ENCODE measurements at places on chromosomes 16 and 17. TPM values are rescaled to one million over a fixed set of nuclear protein-coding genes. Genes with fewer than 3 reads are reported as not detected.

SMIM36 gene
- not detected for total RNA-seq

PPP4C gene
- 246 TPM for total RNA-seq

PAFAH1B1 gene
- total RNA-seq, result 152 TPM

SMPD3 gene
- total RNA-seq, result 0.94 TPM

DNA sequence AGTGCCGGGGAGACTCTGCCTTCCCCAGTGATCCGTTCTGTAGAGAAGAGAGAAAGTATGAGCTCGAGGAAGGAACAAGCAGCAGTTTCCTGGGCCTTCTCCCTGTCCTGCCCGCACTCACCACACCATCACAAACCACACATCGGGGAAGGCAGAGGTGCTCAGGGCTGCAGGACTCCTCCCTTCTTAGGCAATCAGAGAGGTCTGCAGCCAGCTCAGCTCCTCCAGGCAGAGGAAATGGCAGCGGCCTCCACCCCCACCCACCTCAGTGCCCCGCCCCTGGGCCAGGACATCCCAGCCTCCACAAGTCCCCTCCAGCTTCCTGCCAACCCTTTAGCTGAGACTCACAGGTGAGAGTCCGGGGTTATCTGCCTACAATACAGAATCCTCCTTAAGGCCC, 2.0 kb downstream of the ZNF319 start:
- DNase-seq, result peak; percentile 65

DNA sequence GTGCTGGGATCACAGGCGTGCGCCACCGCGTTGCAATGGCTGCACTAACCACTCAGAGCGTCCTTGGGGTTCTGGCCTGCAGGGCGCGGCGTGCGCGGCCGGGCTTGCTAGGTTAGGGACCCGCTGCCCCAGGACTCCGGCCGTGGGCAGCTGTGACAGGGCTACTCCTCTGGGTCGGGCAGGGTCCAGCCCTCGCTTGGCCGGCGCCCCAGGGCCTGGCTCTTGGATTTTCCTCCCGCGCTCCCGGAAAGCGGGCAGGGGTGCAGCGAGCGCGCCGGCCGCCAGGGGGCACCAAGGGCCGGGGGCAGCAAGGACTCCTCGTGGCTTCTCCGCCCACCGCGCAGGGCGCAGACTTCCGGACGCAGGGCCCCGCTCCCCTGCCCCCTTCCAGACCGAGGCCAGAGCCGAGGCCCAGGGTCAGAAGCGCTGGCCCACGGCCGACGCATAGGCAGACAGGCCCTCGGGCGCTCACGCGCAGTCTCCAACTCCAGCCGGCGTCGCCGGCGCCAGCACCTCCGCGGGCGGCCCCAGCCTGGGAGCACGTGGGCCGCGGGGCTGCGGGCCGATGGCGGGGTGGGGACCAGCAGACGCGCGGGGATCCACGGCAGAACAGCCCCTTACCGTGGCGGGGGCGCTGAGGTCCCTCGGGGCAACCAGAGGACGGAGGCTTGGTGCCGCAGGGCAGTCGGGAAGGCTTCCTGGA, 355 bp downstream of the TLE7 start:
- DNase-seq, result no peak

Measured in PC-9 (cell line).